NCI-H2081 treated with DMSO at 0.1 percent for 48 hours (cell line): ENCODE measurements at places on chromosomes 6 and 20.

DNA sequence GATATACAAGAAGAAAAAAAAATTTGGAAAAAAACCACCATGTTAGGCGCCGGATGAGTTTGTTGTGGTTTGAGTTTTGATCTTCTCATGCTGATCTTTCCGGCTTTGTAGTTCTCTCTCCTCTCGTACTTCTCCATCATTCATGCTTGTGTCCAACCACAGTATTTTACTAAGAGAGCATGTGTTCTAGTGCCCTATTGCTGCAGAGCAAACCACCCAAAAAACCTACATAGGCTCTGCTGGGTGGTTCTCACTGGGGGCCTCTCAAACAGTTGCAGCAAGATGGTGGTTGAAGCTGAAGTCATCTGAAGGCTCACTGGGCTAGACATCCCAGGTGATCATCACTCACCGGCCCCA lies 404.2 kb downstream of the PLCB1 start:
- DNase-seq, result no peak

DNA sequence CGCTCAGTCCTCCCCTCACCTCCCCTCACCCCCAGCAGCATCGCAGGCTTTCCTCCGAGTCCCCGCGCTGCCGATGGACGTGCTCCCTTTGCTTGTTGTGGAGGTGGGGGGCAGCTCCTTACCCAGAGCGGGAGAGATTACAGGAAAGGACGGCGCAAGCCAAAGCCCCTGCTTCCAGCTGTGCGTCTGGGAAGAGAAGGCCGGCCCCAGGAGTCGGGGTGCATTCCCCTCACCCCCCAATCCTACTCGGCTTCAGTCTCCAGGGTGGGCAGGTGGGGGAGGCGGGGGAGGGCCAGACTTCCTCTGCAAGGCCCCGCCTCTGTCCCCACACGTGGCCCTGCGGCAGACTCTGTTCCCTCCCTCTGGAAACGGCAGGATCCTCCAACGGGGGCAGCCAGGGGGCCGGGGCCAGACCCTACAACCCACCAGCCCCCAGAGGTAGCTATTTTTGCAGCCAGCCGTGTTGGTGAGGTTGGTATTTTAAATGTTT lies 43.6 kb downstream of the NTSR1 start:
- DNase-seq, result no peak

GRCh38 chr20:17990278-17990972 lies 21.6 kb downstream of the MGME1 start:
- no peak for DNase-seq

DNA sequence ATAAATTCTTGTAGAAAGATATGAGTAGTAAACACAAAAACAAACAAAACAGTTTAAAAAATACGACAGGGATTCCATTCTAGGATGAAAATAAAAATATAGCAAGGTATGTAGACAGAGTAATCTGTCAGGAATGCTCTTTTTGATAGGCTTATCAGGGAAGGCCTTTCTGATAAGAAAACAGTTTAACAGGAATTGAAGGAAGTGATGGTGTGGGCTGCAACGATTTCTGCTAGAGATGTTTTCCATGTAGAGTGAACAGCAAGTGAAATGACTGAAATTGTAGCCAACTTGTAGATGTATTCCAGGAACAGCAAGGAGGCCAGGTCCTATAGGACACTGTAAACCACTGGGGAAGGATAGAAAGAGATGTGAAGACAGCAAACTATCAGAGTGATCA lies 689.7 kb upstream of the GJE1 start:
- DNase-seq, result no peak

GRCh38 chr20:46127396-46128010 lies 9.4 kb downstream of the CD40 start:
- DNase-seq, result no peak

DNA sequence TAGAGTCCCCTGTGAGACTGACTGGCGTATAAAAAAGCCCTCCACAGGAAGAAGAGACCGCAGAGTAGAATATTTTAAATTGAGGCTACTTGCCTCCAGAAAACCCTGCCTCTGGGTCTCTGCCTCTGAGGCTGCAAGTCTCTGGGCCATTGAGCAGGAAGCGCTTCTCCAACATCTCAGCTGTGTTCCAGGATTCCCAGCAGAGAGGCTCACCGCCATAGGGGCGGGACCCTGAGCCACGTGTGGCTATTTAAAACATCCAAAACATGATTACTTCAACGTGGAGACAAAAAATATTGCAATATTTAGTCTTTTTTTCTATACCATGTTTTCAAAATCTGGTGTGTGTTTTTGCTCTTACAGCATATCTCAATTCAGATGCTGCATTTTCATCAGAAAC lies 59.4 kb downstream of the GNAS-AS1 start:
- no peak for DNase-seq

- no peak for DNase-seq
Observed at GRCh38 chr20:2230726-2231488, 64.9 kb upstream of the TGM3 start.

GRCh38 chr6:35929601-35930000 lies 8.7 kb upstream of the SRPK1 start:
- no peak for DNase-seq

DNA sequence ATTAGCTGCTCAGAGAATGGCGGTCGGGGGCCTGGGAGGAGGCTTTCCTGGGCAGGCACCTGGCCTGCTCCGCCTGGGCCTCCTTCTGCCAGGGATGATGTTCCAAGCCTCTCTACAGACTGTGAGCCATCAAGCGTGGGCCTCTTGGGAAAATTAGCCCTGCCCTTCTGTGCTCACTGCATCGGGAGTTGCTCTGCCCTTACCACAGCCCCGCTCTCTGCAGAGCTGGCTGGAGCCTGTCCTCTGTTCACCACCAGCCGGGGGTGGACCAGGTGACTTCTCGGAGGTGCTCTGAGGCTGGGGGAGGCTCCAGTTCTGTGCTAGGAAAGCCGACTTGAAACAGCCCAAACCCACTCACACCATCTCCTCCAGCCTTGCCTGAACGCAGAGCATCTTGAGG lies 24.2 kb downstream of the MDGA1 start:
- DNase-seq, result no peak

GRCh38 chr6:159682295-159682694 lies 10.7 kb downstream of the SOD2 start:
- DNase-seq, result no peak
